Vagina (tissue), 2 donors: ENCODE measurements at places on chromosomes 1 and 21.

GRCh38 chr1:239428120-239428710, 41.8 kb downstream of the CHRM3 start:
- DNase-seq: no peak

- DNase-seq: no peak
Measured at GRCh38 chr1:200808846-200809245, 63.9 kb upstream of the GPR25 start.

GRCh38 chr1:154219541-154219940, 1.2 kb upstream of the UBAP2L start:
- DNase-seq: no peak

- DNase-seq: no peak
Measured at GRCh38 chr1:77688939-77689338, 6.5 kb upstream of the ZZZ3 start.

DNA sequence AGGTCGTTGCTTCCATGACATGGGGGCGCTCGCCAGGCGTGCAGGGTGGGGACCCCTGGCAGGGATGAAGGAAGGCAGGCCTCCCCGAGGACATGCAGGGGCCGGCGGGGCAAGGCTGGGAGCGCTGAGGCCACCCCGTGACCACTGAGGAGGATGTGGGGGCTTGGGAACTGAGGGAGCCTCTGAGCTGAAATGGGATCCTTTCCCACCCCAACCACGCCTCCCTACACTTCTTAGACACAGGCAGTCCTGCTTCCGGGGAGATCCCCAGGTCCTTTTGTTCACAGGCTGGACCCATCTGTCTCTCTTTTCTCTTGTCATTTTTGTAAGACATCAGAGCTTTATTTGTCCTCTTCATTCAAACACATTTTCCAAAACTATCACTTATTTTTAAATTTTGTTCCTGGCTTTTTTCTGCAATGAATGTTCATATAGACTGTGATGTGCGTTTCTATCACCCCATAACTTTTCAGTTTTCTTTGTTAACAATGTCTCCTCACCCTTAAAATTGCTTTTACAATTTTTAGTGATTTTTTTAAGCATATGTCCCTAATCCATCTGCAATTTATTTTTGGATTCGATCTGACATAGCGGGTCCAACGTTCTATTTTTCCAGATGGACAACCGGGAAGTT, 156.7 kb upstream of the BACE2 start:
- DNase-seq: no peak
